ENCODE measurements at places on chromosomes 2 and 18. TPM values are rescaled to one million over a fixed set of nuclear protein-coding genes. Genes with fewer than 3 reads are reported as not detected.

DNA sequence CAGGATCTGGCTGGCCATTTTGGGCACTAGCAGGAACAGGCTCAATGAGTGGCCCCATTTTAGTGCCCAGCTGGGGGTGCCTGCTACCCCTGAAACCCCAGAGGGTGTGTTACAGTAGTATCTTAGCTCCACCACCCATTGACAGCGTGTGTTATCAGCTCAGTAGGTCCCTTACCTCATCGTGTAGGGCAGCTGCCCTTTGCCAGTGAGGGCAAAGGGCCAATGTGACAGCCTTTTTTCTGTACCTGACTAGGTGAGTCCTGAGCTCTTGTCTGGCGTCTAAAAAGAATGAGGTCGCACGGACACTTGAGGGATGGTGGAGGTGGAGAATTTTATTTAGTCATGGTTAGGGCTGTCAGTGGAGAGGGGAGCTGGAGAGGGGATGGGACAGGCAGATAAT, 462.2 kb downstream of the PIK3C3 start:
- DNase-seq = no peak

COLEC12 gene
- total RNA-seq = 8.3 TPM

TMEM17 gene
- total RNA-seq = 1.4 TPM

LIMS2 gene
- 274 TPM for total RNA-seq

GORASP2 gene
- total RNA-seq = 59.0 TPM

GRCh38 chr18:75500545-75500944, 73.0 kb upstream of the SMIM21 start:
- DNase-seq = no peak

GRCh38 chr2:218431878-218432277, 13.0 kb downstream of the VIL1 start:
- no peak for DNase-seq

FSHR gene
- total RNA-seq = 0.20 TPM

- DNase-seq = no peak
These were observed 159.1 kb upstream of the ZSWIM2 start for GRCh38 chr2:187008111-187008510.

DNA sequence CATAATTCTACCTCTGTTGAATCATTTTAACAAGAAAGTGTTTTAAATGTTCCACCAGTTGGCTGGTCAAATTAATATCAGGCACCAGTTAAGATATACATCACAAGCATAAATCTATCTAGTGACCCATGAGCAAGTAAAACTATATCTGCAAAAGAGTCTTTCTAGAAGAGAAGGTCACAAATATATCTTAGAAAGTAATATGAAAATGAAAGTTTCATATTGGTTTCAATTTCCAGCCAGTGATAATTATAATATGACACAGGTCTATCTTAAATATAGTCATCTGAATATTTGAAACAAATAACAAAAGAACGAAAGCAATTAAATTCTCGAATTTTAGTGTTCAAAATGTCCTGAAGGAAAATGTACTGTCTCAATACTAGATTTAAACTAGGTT, 282.5 kb upstream of the KYNU start:
- no peak for DNase-seq

DNA sequence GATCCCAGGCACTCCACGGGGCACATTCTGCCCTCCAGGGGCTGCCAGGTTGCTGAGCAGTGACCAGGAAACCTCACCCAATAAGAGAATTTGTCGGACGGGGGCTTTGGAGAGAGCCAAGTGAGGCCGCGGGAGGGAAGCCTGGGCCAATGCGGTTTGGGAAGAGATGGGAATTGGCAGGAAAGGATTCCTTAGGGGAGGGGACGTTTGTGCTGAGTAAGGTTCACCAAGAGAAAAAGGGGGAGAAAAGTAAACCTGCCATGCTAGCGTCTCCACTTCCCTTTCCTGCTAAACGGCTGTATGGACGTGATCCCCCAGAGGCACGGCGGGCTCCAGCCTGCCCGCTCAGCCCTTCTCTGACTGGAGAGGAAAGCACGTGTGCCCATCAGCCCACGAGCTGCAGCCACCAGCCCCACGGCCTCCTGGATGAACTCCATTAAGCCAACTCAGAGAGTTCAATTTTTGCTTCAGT, 194.4 kb upstream of the ID2 start:
- no peak for DNase-seq

CMPK2 gene
- 3.9 TPM for total RNA-seq

DNA sequence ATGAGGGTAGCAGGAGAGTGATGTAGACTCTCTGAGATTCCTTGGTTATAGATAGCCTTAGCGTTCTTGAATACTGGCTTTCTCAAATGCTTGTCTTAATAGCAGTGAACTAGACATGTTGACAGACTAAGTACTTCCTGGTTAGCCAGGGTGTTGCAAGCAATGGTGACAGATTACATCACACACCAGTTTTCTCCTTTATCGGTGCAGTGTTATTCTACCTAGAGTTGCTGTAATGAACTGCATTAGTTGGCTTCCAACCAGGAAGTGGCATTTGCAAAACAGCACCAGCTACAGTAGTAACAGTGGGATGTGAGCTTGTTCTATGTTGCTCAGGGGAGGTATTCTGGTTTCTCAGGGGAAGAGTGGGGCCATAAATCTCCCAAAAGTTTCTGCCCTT, 582.2 kb upstream of the DDX18 start:
- no peak for DNase-seq

UGT1A4 gene
- total RNA-seq = not detected

- no peak for DNase-seq
These were observed 42.2 kb downstream of the RAB10 start for GRCh38 chr2:26076001-26076587.

PTH2R gene
- total RNA-seq = not detected

GRCh38 chr2:146852661-146853060, 992.2 kb upstream of the ACVR2A start:
- no peak for DNase-seq

MRO gene
- 4.0 TPM for total RNA-seq

DNA sequence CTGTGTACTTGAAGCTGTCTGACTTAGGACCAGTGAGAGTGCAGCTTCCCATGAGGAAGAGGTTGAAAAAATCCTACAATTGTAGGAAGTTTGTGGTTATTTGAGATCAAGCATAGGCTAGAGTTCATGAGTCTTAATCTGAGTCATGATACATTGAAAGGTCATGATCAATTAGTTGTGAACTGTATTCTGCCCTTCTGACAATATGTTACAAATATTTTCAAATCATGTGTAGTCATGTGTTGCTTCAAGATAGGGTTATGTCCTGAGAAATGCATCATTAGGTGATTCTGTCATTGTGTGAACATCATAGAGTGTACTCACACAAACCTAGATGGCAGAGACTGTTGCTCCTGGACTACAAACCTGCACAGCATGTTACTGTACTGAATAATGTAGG, 68.4 kb upstream of the MFF start:
- no peak for DNase-seq

DNA sequence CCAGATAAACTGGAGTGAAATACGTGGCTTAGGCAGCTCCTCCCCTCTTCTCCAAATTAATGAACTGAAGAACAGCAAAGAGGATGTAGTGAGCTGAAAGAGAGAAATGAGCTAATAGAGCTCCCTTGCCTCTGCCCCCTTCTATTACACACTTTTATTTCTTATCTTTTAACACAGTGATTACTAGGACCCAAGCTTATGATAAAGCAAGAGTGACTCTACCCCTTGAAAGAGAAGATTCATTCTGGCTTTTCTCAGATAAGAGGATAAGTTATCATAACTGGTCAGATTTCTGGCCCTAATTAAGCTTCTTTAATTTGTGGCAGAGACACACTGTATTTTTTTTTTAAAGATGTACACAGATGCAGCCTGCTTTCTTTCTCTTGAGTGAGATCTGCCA, 102.2 kb downstream of the MSTN start:
- DNase-seq = no peak

Measured in left ventricle myocardium superior (tissue), 1 donor.